Adipocyte (in vitro differentiated cells): ENCODE measurements at places on chromosomes 2 and 18.
A peak's percentile ranks its signal among the peaks of the same experiment; 100 is the strongest.

- no peak for DNase-seq
Observed at GRCh38 chr18:57325491-57326166, 26.7 kb upstream of the ST8SIA3 start.

GRCh38 chr2:68994864-68995263, 18.1 kb upstream of the ANTXR1 start:
- no peak for DNase-seq

DNA sequence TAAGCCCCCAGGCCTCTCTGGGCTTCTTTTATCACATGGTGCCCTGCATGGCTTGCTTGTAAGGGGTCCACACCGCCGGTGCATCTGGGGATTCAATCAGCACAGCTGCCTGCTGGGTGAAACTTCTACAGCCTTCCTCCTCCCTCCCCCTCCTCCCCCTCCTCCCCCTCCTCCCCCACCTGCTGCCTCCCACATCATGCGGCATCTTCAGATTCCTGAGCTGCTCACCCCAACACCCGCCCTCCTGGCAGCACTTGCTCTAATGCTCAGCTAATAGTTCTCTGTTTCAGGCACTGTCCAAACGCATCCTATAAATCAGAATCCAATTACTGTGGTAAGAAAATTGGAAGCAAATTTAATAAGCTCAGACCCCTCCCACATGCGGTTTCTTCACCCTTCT, 150.7 kb downstream of the GALNT14 start:
- no peak for DNase-seq

DNA sequence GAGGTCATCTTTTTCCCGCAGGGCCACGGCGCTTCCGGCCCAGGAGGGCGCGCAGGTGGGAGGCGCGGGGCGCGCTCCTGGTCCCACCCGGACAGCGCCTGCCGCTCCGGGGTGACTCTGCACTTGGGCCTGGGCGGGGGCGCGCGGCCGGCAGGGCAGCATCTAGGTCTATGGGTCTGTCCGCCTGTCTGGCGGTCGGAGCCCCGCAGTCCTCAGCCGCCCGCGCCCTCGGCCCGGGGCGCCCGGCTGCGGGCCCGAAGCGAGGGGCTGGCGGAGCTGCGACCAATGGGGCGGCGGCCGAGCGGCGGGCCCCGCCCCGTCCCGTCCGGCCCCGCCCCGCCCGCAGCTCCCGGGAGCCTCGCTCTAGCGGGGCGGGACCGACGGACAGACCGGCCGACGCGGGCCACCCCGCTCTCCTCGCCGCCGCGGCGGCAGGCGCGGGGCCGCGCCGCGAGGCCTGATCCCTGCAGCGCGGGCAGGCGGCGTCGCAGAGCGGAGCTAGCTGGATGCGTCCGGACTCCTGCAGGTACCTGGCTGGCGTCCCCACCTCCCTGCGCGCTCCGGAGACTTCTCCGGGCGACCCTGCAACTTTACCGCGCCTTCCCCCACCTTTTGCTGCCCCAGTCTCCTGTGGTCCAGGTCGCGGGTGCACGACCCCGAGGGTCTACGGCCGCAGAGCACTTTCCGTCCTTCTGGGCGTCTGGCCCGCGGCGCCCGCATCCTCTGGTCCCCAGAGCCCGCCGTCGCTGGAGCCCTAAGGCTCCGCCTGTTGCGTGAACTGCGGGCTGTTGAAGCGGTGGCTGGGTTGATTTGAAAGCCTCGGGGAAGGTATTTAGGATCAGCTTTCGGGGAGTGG, at the start of gene KCNS3:
TSS of gene KCNS3 (plus strand) at position 387 of the 856 bp plus-strand sequence. CDS start 52,342 bp downstream, outside the sequence.
- DNase-seq: peak; percentile 81

GRCh38 chr2:176079831-176080539, 3.8 kb downstream of the EVX2 start:
- peak; percentile 71 for DNase-seq

GRCh38 chr2:233012301-233012971, 620 bp downstream of the NGEF start:
- DNase-seq: no peak

- DNase-seq: no peak
Observed at GRCh38 chr18:44232500-44232899, 448.2 kb upstream of the SETBP1 start.

- no peak for DNase-seq
Observed at GRCh38 chr2:1509271-1510065, 96.2 kb downstream of the TPO start.

GRCh38 chr18:22169889-22170420, 566 bp downstream of the GATA6 start:
- DNase-seq: no peak

- DNase-seq: no peak
Observed at GRCh38 chr2:6077585-6077984, 385.4 kb downstream of the SOX11 start.

DNA sequence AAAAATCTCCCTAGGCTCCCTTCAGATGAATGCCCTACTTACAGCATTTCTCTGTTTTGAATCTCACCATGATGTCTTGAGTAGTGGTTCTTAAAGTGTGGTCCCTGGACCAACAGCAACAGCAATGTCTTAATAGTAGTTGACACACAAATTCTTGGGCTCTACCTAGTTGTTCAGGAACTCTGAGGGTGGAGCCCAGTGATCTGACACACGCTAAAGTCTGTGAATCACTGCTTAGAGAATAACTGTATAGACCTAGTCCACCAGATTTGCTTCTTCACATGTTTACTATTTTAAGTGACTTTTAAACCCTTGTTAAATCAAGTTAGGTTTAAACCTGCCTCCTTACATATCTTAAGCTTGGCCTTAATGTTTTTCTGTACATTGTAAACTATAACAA, 47.6 kb upstream of the ARHGAP15 start:
- DNase-seq: no peak

- DNase-seq: no peak
Observed at GRCh38 chr2:206092297-206092696, 6.3 kb upstream of the INO80D start.

- DNase-seq: no peak
Observed at GRCh38 chr2:65281627-65282351, 54.2 kb downstream of the ACTR2 start.

DNA sequence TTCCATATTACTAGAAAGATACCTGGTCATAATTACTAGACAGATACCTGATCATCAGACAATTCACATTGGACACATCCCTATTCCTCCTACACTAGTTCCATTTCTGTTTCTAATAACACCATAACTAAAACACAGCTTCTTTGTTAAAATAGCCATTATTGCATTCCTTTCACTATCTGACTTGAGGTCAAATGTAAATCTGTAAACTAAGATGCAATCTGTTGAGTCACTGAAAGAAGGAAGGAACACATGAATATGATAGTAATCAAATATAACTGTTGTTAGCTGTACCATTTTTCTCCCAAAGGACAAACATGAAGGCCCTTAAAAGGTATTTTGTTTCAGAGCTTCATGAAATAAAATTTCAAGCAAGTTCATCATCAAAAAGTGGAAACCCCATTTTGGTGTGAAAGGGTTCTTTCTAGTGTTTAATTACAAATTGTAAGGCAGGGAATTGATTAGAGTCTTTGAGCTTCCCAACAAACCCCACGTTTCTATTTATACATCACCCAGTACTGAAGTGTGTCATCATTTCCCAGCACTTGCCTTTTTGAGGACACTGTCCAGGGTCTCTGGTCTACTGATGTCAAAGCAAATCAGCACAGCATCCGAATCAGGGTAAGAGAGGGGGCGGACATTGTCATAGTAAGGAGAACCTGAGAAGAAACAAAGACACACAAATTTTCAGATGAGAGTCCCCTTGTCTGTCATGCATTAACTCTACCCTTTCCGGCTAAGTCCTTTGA, 13.0 kb downstream of the RND3 start:
- DNase-seq: no peak

- DNase-seq: no peak
Observed at GRCh38 chr2:33122726-33123125, 176.0 kb downstream of the LTBP1 start.

- peak; percentile 45 for DNase-seq
Observed at GRCh38 chr2:149562324-149562723, 25.3 kb downstream of the MMADHC start.

- DNase-seq: no peak
Observed at GRCh38 chr2:73250872-73251846, 17.1 kb downstream of the CCT7 start.

DNA sequence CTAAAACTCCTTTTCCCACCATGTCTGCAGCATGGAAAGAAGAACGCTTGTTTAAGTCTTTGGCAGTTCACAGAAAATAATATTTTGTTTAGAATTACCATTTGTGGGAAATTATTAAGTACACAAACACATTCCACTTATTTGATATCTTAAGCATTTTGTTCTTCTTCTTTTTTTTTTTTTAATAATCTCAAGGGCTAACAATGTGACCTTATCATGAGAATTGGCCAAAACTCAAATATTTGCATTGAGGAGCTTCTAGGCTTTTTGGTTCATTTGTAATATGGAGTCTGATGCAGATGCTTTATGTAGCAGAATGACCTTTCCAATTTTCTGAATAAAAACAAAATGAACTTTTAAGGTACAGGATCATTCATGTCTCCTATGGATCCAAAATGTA, 555.0 kb downstream of the ZEB2 start:
- DNase-seq: no peak

DNA sequence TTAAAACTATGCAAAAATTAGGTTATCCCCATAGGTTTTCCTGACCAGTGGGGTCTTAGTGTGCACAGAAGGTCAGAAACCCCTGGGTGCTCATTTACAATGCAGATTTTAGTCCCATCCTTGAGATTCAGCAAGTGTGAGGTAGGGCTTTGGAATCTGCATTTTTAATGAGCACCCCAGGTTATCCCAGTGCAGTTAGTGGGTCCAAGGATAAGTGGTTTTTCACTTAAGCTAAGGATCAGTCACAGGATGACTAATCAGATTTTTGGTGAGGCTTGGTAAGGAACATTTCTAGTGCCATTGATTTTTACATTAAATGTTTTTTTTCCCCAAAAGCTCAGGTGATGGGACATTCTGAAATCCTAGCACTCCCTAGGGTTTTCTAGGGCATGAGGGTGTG, 50.7 kb upstream of the MGAT5 start:
- no peak for DNase-seq

DNA sequence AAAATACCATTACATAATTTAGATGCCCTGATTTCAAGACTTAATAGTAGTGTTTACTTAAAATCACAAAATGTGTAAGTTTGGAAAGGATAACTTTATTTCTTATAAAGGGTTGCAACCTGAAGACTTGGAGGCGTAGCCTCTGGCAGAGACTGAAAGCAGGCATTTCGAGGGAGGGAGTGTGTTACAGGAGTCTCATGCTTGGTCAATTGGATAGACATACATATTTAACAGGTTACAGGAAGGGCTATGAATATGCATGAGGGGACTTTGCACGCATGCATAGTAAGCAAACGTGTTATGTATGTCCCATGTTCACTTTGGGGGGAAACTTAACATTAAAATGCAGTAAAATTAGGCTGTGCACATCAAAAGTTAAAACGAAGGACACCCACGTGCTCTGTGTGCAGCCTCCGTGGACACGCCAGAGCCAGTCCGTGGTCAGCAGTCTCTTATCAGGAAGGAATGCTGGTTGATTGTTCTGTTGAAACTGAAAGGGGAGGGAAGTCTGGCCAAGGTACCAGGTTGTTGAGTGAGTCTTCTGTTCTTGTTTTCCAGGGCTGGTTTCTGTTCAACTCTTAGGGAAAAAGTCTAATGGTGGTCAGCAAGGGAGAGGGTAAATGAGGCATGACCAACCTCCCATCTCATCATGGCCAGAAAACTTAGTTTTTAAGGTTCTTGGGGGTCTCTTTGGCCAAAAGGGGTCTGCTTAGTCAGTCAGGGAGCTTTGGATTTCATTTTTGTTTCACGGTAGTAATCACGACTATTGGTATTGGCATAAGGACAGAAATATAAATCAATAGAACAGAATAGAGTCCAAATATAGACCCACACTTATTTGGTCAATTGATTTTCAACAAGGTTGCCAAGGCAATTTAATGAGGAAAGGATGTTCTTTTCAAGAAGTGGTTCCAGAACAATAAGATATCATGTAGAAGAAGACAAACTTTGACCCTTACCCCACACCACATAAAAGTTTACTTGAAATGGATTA, 121.9 kb downstream of the MCFD2 start:
- no peak for DNase-seq

GRCh38 chr18:24136967-24137373, 1.9 kb upstream of the CABYR start:
- peak; percentile 56 for DNase-seq

GRCh38 chr2:115910270-115910669, 1467.8 kb downstream of the DPP10 start:
- no peak for DNase-seq

DNA sequence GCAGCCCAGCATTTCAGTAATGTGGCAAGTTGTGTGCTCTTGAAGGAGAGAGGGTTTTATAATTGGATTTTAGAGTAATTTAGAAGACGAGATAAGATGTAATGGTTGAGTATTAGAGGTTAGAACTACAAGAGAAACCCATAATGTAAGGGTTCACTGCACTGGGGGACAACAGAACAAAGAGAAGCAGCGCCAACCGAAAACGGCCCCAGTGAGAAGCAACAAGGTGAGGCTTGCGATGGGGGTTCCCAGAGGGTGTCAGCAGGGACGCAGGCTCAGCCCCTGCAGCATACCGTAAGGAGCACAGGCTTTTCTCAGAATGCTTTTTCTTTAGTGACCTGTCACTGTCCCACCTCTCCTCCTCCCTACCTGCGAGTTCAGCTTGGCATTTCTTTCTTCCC, 183.9 kb upstream of the ETAA1 start:
- DNase-seq: no peak

- DNase-seq: peak; percentile 23
Observed at GRCh38 chr18:8496186-8496585, 113.1 kb upstream of the RAB12 start.

GRCh38 chr18:29501952-29502351, 1325.0 kb upstream of the CDH2 start:
- DNase-seq: peak; percentile 35

GRCh38 chr2:39154944-39155343, 34.1 kb upstream of the SOS1 start:
- DNase-seq: no peak
